ENCODE measurements at places on chromosomes 3 and 15.

- no peak for DNase-seq
These were observed 117.5 kb upstream of the TNFAIP8L3 start for GRCh38 chr15:51212239-51212638.

GRCh38 chr3:50563867-50564266 is 3.7 kb downstream of the C3orf18 start:
- DNase-seq = no peak

- DNase-seq = no peak
These were observed 162.3 kb upstream of the ARHGEF26 start for GRCh38 chr3:153958635-153959595.

GRCh38 chr3:108117241-108117775 is 26.5 kb upstream of the CD47 start:
- peak; percentile 14 for DNase-seq

- peak; percentile 84 for DNase-seq
These were observed 335.9 kb downstream of the LPP start for GRCh38 chr3:188489639-188490405.

DNA sequence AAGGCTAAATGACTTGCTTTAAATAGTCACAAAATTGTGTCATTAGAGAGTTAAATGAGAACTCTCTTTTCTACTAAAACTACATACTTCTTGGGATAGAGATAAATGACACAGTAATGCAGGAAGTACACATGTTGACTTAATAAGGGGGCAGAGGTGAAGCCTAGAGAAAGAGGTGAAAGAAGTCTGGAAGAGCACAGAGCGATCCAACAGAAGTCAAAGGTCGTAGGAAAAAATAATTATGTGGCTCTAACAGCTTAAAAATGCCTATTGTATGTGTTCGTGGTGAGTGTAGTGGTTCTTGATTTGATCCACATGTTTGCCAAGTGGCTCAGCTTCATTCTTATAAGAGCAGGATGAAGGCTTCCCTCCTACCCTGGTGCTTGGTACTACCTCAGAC is 61.7 kb downstream of the TMEM212 start:
- DNase-seq = peak; percentile 54

DNA sequence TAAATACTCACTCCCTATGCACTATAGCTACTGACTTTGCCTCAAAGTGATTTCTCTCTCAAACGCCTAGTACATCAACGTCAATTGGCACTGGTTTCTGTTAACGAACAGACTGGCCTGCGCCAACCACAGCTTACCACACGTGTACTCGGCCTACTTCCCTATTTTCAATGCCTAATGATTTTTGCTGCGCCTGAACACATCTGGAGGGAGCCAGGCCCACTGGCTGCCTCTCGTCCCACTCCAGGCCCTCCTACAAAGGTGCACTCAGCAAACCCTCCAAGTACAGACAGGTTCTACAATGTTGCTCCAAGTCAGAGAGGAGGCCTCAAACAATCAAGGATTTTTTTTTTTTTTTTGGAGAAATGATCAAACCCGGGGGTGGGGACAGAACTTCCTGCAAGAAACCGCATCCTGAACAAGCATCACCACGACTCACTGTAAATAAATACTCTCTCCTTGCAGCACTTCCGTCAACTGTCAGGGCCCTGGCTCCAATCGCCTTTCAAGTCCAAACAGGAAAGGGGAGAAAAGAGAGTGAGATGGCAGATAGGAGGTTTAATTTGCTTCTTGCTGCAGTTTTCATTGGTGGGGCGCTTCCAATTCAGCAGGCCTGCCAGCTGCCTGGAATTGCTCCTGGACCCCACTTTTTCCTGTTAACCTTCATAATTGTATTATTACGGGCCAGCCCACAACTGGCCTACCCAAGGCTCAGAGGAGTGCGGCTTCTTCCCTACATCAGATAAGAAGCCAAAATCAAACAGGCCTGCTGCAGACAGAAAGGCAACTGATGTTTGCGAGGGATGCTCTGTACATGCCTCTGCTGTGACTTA is 139.3 kb downstream of the FOXP1 start:
- peak; percentile 80 for DNase-seq

Data from EH (cell line).